GM19239 (cell line): ENCODE measurements at places on chromosomes 4 and X.

DNA sequence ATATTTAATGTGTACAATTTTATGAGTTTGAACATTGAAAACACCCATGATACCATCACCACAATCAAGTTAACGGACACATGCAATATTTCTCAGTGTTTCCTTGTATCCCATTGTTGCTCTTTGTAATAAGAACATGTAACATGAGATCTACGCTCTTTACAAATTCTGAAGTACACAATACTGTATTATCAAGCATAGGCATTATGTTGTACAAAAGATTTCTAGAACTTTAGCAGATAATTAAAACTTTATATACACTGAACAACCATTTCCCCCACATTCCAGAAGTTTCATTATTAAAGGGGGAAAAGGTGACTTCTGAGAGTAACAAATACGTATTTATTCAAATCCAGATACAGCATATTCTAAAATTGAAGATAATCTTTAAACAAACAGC lies 114.5 kb downstream of the SLC10A7 start:
- DNase-seq, result no peak

GRCh38 chr4:38131371-38132091 lies 171.3 kb downstream of the PTTG2 start:
- DNase-seq, result no peak

GRCh38 chrX:51804741-51805140 lies 61.5 kb downstream of the GSPT2 start:
- no peak for DNase-seq

- no peak for DNase-seq
Measured at GRCh38 chr4:52552778-52553177, 106.3 kb downstream of the USP46 start.

GRCh38 chr4:84778041-84778440 lies 188.4 kb downstream of the WDFY3 start:
- no peak for DNase-seq

DNA sequence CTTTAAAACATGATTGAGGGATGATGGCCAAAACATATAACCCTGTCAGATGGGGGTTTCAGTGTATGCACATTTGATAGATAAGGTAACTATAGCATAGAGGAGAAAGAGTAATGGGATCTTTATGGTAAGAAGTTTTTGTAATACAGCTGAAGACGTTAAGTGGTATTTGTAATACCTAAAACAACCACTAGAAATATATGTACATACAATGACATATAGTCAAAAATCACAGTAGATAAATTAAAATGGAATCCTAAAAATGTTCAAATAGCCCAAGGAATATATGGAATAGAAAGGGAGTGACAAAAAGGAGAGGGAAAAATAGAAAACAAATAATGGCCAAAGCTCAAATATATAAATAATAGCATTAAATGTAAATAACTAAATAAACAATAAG lies 371.3 kb upstream of the FSTL5 start:
- DNase-seq, result no peak

DNA sequence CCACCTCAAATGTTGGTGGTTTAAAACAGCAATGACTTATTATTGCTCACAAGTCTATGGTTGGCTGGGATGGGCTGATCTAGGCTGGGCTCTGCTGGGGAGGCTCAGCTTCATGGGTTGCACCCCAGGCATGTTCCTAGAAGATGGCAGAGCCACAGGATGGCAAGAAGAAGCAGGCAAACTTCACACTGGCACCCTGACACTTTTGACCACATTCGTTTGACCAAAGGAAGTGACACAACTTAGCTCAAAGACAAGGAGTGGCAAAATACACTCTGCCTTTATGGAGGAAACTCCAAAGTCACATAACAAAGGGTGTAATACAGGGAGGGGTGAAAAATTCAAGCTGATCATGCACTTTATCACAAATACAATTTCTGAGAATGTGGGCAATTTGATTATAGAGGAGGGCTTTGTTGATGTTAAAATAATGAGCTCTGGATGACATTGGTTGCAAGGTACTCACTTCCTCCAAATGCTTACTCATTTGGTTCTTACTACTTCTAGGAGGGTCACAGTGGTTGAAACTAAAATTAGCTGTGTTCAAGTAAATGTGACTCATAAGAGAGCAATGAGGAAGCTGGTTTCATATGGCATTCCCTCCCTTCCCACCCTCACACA lies 249.2 kb upstream of the RPS6KA3 start:
- DNase-seq, result no peak

DNA sequence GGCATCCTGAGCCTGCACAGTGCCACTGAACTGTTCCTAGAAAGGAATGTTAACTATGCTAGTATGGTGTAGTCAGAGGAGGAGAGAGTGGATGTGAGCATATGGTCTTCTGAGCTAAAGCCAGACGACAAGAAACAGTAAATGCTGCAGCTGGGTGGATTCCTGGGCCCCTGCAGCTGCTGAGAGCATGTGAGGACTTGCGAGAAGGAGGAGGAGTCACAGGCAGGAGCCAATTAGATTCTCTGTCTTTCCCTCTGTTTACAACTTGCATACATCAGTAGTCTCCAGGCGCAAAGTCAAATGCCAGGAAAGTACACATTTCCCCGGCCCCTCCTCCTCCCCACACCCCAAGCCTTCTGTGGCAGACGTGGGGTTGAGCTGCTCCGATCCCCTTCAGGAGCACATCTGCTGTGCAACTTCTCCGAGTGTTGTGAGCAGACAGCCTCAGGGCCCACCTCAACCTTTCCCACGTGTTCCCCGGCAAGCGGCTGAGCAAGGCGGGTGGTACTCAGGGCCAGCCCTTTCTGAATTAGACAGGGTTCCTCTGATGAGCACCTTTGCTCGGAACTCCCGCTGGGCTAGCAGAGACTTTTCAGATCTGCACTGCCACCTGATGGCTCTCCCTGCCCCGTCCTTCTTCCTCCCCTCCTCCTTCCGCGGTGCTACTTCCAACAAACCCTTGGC lies 108.7 kb upstream of the ATP6AP2 start:
- DNase-seq, result no peak

- no peak for DNase-seq
Measured at GRCh38 chr4:164440199-164440598, 313.7 kb upstream of the SMIM31 start.

DNA sequence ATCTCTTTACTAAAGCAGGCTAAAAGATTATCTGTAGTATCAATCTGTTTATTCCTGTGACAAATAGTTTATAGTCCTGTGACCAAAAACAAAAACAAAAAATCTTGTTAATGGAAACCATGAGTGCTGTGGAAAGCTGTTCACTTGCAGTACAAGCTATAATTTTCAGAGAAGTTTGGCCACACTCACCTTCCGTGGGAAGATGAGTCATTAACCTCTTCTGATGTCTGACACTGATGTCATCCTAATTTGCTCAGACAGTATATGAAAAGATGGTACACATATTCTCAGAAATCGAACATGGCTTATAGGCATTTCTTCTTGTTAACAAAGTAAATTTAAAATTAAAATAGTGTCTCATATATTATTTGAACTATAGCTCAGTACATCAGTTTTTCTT lies 19.9 kb upstream of the ENPP6 start:
- DNase-seq, result no peak

GRCh38 chr4:61376301-61376700 lies 176.2 kb downstream of the ADGRL3 start:
- no peak for DNase-seq

DNA sequence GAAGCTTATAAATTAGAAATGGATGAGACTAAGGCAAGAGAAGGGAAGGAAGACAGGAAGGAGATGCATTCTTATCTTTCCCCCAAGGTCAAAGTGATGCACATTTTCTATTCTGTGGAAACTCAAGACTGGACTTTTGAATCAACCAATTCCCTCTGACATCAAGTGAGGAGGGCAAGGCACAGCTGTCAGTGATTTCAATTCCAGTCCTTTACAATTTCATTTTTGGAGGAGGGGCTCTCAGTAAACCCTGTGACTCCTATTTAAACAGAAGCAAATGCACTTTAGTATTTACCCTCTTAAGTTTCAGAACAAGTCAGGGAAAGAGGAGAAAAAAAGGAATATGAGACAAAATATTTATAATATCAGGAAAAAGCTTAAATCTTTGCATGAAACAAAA lies 134.0 kb downstream of the MGST2 start:
- no peak for DNase-seq

GRCh38 chr4:174855050-174855449 lies 26.0 kb upstream of the GLRA3 start:
- DNase-seq, result no peak

DNA sequence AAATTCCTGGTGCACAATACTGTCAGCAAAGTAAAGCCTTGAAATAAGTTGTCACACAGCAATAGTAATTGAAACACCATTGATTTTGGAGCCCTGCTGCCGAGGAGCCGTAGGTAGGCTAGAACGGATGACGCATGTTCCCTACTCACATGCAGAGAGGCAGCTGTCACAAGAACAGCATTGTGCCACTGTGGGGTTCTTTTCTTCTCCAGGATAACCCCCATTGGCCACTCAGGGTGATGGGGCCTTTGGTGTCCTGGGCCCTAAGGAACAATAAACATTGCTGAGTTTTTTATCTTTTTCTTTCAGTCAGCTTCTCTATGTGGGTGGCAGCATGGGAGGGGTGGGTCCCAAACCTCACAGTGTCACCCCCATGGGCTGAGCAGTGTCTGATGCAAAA lies 542.3 kb downstream of the BCOR start:
- no peak for DNase-seq

DNA sequence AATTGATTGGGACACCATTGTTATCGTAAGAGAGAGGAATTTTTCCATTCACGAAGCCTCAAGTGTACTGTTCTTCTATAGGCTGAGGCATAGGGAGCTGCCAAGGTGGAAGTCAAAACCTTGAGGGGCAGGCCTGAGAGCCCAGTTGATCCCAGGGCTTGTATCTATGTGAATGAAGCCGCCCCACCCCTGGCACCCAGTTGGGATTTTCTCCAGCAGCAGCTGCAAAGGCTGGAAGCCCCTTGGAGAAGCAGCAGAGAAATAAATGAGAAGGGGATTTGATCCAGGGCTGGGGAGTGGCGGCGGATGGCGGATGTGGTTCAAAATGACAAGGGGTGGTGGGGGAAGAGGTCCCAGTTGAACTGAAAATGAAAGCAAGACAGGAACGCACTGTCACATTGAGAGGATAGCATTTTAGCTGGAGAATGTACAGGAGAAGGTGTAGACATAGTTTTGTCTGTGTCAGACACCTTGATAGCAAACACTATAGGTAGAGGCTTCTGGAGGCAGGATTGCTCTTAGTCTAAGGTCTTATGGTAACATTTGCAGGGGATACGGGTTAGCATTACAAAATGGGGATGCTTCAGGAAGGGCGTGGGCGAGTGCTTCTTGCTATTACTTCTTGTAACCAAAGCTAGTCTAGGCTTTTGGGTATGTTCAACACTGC lies 32.6 kb downstream of the DOCK11 start:
- no peak for DNase-seq

GRCh38 chrX:22310779-22311178 lies 38.1 kb downstream of the CBLL2 start:
- no peak for DNase-seq

DNA sequence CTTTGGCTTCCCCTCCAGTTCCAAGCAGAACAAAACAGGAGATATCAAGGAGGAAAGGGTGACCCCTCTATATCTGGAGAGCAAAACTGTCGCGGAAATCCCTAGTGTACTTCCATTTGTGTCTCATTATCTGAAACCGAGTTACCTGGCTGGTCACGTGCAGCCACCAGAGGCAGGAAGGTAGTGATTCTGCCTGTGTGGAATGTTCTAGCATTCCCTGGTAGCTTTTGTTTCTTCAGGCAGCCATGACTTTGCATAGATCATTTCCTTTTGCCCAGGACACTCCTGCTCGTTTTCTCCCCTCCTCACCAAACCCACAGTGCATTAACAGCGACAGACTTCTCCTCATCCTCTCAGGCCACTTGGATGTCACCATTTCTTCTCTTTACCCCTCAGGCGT lies 107.9 kb downstream of the PTTG2 start:
- no peak for DNase-seq

DNA sequence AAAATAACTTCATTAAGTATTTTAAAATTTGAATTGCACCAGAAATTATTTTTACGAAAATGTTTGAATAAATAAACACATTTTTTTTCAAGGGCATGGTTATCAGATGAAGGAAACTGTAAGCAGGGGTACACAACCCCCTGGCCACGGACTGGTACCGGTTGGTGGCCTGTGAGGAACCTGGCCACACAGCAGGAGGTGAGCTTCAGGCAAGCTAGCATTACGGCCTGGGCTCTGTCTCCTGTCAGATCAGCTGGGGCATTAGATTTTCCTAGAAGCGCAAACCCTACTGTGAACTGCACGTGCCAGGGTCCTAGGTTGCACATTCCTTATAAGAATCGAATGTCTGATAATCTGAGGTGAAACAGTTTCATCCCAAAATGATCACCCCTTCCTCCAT lies 1499.7 kb upstream of the AGA start:
- no peak for DNase-seq

GRCh38 chr4:177229331-177229730 lies 80.3 kb upstream of the NEIL3 start:
- DNase-seq, result no peak

- DNase-seq, result no peak
Measured at GRCh38 chrX:12824944-12825343, 33.7 kb downstream of the PRPS2 start.

- no peak for DNase-seq
Measured at GRCh38 chrX:39840581-39841093, 257.1 kb downstream of the BCOR start.

GRCh38 chr4:67500373-67500772 lies 44.9 kb downstream of the CENPC start:
- DNase-seq, result no peak
